ENCODE measurements at places on chromosomes 4 and X.

DNA sequence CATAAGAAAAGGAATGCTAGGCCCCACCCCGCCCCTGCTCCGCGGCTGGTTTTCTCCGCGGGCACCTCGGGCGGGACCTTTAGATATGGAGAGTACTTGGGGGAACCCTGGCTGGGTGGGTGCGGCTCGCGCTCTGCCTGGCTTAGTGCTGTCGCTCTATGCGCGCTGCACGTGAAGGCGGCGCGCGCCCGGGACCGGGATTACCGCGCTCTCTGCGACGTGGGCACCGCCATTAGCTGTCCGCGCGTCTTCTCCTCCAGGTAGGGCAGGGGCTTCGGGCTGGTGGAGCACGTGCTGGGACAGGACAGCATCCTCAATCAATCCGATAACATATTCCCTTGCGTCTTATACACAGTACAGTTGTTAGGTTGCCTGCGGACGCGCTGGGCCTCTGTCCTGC lies 56.0 kb downstream of the MAGEB10 start:
- no peak for DNase-seq

GRCh38 chr4:56276547-56276946 lies 110.7 kb downstream of the AASDH start:
- DNase-seq = no peak

DNA sequence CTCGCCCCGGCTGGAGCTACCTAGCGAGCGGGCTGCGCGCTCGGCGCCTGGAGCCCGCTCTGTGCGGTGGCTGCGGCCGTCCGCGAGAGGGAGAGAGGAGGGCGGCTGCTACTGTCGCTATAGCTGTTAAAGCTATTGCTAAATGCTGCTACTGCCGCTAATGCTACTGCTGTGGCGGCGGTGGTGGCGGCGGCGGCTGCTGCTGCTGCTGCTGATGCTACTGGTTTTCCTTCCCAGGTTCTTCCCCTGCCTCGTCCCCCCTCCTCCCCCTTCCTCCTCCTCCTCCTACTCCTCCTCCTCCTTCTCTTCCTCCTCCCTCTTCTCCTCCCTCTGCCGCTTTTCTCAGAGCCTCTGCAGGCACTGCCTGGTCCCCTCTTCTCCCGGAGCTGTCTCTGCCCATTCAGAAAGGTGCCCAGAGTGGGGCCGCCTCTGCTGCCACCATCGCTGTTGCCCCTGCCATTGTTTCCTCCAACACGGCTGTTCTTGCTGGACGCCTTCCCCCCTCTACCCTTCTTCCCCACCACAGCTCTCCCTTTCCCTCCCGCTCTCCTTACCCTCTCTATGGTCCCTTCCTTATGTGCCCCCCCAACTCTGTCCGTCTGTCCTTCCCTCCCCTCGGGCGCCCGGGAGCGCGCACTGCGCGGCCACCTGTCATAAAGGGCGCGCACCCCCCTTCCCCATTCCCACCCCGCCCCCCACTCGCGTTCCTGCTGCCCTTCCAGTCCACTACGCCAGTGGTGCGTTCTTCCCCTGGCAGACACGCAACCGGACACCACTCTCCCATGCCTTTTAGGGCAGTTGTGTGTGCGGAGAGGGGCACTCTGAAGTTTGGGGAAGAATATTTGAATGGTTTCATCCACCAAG lies at the start of gene NEXMIF:
NEXMIF (minus strand) TSS at position 228 of the 864 bp plus-strand sequence.
- no peak for DNase-seq

DNA sequence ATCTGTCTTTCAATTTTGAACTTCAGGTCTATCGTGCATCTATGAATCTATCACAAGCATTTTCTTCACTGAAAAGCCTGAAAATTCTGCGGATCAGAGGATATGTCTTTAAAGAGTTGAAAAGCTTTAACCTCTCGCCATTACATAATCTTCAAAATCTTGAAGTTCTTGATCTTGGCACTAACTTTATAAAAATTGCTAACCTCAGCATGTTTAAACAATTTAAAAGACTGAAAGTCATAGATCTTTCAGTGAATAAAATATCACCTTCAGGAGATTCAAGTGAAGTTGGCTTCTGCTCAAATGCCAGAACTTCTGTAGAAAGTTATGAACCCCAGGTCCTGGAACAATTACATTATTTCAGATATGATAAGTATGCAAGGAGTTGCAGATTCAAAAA lies 19.7 kb downstream of the TLR7 start:
- no peak for DNase-seq

DNA sequence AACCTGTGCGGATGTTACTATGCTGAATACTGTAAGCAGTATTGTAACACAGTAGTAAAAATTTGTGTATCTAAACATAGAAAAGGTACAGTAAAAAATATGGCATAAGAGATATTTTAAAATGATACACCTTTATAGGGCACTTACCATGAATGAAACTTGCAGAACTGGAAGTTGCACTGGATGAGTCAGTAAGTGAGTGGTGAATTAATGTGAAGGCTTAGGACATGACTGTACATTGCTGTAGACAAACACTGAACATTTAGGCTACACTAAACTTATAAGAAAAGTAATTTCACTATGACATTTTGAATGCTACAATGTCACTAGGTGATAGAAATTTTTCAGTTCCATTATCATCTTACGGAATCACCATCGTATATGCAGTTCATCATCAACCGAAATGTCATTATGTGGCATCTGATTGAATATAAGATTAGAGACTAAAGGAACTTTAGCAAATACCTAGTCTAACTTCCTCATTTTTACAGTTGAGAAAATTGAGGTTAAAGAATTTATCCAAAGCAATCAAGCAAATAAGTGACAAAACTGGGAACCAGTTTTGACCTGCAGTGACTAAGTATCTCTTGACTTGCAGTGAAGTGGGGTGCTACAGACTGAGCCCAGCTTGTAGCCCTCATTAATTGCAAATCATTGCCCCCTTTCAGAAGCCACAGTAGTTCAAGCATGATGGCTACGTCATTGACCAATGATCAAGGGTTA lies 55.3 kb downstream of the EGF start:
- DNase-seq = no peak

DNA sequence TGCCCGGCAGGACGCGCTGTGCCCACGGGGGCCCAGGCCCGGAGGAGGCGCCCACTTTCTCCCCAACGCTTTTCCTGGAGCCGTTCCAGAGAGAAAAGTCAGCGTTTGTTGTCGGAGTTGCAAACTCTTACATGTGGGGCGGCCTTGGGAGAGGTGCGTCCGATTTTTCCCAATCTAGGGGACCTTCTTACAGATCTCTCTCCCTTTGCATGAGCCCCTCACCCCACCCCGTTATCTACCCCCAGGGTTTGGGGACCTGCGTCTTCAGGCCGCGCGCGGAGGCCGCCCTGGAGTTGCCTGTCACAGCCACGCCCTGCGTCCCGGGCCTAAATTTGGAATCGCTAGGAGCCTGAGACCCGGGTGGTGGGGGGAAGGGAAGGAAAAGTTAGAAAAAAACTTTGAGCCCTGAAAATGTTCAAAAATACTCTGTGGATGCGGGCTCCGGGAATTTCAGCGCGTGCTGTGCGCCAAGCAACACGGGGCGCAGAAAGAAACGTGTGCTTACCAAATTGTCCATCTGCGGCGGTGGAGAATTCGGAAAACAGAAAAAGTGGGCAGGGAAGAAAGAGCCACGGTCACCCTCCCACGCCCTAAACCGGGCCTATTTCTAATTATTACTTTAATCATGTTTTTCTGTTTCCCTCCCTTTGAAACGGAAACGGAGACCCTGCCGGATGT lies 587 bp downstream of the CD99 start:
- DNase-seq = no peak

- DNase-seq = no peak
These were observed 39.5 kb downstream of the TMEM154 start for GRCh38 chr4:152640058-152640921.

- DNase-seq = no peak
These were observed 44.0 kb upstream of the EOLA2 start for GRCh38 chrX:149982310-149982709.

DNA sequence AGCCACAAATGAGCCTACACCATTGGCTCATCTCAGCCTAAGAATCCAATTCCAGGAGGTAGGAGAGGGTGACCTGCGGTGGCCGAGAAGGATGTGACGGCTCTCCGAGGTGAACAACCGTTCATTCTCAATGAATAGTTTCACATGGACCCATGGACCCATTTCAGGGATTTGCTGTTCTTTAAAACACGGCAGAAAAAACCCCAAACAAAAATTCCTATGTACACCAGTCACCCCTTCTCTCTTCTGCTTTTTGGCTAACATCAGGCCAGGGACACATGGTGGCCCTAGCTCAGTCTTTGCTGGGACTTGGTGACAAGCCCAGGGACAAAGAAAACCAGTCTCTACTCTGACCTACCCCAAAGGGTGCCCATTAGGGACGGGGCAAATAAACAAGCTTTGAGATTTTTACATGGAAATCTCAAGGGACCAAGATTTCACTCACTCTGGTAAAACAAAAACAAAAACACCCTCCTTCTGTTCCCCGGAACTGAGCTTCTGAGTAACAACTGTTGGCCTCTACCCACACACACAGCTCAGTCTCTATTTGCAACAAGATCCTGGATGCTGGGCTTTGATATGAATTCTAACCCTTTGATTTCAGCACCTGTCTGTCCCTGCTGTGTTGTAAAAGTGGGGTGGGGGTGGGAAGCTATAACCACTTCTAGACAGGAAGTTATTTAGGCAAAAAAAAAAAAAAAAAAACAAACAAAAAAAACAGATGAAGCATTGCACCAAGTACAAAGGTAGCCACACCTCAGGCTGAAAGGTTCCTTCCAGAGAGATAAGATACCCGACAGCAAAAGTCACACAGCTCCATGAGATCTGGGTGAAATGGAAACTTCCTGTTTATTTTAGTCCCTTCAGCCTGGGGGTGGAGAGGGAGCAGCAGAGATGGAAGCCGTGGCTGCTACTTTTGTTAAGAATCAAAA lies 49.0 kb downstream of the DDX3X start:
- DNase-seq = no peak

GRCh38 chr4:138686106-138686835 lies 329.3 kb upstream of the NOCT start:
- no peak for DNase-seq

DNA sequence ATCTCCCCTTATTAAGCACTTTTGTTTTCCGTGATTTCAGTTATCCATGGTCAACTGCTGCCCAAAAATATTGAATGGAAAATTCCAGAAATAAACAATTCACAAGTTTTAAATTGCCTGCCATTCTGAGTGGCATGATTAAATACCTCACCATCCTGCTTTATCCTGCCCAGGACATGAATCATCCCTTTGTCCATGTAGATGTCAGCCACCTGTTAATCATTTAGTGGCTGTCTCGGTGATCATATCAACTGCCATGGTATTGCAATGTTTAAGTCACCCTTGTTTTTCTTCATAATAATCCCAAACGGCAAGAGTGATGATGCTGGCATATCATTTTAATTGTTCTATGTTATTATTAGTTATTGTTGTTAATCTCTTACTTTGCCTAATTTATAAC lies 79.8 kb upstream of the LHFPL1 start:
- no peak for DNase-seq

GRCh38 chr4:126298271-126298670 lies 983.5 kb downstream of the FAT4 start:
- DNase-seq = no peak

GRCh38 chr4:5619913-5620625 lies 88.3 kb downstream of the EVC2 start:
- DNase-seq = no peak

GRCh38 chrX:123731258-123731986 lies 1.4 kb downstream of the THOC2 start:
- no peak for DNase-seq

DNA sequence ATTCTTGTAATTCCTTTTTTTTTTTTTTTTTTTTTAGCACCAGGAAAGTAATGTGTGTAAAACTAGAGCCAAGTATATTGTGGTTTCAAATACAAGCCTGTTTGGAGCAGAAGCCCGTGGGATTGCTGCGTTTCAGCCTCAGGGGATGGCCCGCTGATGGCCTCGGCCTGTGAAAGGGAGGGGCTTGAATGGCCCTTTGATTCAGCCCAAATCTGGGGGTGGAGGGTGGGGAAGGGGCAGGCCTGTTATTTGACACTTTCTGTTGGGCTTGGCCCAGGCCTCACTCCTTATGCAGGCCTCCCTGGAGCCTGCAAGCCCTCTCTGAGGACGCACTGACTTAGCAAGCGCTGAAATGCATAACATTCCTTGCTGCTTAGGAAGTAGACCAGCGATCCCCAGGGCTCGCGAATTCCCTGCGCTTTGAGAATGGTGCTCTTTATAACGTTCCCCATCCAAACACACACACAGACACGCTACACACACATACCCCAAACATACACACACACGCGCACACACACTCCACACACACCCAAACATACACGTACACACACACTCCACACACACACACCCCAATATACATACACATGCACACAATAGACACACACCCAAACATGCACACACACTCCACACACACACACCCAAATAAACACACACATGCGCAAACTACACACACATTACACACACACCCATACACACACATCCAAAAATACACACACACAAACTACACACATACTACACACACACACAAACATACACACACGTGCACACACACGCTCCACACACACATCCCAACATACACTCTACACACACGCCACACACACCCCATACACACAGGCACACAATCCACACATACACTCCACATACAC lies 29.6 kb downstream of the TLR10 start:
- DNase-seq = no peak

- no peak for DNase-seq
These were observed at the start of gene CXCL8 for GRCh38 chr4:73740353-73740778. TSS of gene CXCL8 (plus strand) at chr4:73740569. CDS start at chr4:73740659, 90 bp downstream.

- no peak for DNase-seq
These were observed 358.2 kb upstream of the CLNK start for GRCh38 chr4:11042760-11043159.

- no peak for DNase-seq
These were observed 116.7 kb downstream of the AMELX start for GRCh38 chrX:11409957-11410356.

DNA sequence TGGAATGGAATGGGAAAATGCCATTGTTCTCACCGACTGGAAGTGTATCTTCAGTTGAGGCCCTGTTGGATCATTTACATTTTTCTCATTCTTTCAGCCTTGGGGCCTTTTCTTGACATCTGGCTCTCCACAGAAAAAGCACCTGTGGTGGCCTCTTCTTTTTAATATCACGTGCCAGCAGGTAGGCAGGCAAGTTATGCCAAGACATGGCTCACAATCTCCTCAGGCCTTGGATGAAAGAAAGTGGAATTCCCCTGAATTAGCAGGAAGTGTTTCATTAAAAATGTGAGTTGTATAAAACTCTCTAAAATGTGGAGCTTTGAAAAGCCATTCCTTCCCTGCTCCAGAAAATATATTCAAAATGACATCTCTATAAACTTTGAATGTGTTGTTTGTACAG lies 122.1 kb downstream of the FRAS1 start:
- no peak for DNase-seq

DNA sequence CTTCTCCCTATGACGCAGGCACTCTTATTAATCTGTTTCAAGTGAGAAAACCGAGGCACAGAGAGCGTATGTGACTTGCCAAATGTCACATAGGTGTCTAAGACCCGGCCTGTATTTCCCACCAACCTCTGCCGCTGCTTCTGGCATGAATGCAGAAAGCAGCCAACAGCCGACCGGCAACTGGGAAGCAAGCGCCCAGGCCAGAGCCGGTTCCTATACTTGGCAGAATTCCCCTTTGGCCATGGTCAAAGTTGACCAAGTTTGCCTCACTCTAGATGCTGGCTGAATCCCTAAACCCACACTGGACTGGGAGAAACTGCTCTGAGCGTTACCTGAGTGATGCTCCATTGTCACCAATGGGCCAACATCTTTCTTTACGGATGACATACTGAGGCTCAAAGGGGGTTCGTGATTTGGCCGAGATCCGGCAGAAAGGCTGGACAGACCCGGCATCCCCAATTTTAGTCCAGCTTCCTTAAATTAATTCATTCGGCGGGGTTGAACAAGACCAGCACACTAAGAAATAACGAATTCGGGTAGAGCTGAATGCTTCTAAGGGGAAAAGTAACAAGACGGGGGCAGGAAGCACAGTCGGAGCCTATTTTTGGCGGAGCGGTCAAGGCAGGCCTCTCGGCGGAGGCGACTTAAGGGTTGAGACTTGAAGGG lies 11.2 kb downstream of the MSX1 start:
- no peak for DNase-seq
